ENCODE measurements at places on chromosomes 5 and 9. TPM values are rescaled to one million over a fixed set of nuclear protein-coding genes. Genes with fewer than 3 reads are reported as not detected.

- DNase-seq = peak; percentile 51
Measured at GRCh38 chr9:35537913-35538312, 48.0 kb downstream of the RUSC2 start.

GRCh38 chr5:136053336-136054141, 24.8 kb downstream of the TGFBI start:
- DNase-seq = no peak

The ZNF300 gene
- total RNA-seq = 1.2 TPM

The EQTN gene
- not detected for total RNA-seq

All from left cardiac atrium (tissue), 4 donors.